ENCODE measurements at places on chromosomes 7 and 10.
A peak's percentile ranks its signal among the peaks of the same experiment; 100 is the strongest.

DNA sequence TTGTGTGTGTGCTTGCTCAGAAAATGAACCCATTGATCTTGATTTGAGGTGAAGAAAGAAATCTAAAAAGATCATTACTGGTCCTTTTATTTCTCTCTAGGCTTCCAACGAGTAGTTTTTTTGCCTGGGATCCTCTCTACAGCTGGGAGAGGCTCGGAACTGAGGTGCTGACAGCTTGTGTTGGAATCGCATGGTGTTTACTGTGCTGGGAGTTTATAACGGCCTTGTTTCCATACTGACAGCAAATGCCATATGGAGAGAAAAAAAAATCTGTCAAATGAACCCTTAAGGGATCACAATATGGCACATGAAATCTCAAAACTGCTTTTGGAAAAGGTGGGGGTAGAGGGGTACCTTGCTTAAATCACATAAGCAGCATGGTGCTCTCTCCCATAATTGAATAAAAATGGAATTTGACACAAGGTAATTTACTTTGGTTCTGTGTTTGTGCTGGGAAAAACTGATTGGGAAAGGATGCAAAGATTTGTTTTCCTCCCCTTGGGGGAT lies 165.0 kb downstream of the RGS10 start:
- DNase-seq = no peak

DNA sequence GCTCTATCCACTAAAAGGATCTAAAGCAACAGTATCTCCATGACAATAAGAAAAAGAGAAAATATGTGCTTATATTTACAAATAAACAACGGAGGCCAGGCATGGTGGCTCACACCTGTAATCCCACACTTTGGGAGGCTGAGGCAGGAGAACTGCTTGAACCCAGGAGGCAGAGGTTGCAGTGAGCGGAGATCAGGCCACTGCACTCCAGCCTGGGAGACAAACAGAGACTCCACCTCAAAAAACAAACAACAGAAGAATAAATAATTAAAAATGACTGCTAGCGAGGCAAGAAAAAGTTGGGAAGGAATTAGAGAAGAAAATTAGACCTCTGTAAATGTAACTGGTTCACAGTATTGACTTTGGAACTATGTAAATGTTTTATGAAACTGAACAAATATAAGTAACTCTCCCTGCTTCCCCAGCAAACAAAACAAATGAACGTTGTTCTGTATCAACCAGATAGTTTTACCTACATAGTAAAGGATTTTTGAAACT lies 17.1 kb downstream of the TRIM24 start:
- no peak for DNase-seq

DNA sequence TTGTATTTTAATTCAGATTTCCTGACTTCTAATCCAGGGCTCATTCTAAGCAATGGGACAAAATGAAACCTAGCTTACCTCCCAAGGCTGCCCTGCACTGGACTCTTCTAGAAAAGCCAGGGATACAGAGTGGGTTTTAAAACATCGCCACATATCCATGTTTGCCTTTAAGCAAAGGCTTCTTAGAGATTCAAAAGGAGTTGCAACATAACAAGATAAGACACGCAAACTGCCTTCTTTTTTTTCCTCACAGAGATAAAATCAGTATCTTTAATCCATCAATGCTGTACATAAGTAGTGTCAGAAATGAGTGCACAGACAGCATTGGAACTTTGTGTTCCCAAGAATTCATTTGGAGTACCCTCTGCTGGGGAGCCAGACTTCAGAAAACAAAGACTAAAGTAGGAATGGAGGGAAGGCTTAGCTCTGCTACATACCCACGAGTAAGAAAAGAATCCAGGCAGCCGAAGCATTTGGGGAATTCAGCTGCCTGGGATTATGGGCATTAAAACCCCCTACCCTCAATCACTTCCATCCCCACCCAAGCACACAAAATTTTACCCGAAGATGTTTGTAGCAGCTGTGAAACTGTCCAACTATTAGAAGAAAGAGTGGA lies 427.8 kb downstream of the ARL4A start:
- peak; percentile 52 for DNase-seq

DNA sequence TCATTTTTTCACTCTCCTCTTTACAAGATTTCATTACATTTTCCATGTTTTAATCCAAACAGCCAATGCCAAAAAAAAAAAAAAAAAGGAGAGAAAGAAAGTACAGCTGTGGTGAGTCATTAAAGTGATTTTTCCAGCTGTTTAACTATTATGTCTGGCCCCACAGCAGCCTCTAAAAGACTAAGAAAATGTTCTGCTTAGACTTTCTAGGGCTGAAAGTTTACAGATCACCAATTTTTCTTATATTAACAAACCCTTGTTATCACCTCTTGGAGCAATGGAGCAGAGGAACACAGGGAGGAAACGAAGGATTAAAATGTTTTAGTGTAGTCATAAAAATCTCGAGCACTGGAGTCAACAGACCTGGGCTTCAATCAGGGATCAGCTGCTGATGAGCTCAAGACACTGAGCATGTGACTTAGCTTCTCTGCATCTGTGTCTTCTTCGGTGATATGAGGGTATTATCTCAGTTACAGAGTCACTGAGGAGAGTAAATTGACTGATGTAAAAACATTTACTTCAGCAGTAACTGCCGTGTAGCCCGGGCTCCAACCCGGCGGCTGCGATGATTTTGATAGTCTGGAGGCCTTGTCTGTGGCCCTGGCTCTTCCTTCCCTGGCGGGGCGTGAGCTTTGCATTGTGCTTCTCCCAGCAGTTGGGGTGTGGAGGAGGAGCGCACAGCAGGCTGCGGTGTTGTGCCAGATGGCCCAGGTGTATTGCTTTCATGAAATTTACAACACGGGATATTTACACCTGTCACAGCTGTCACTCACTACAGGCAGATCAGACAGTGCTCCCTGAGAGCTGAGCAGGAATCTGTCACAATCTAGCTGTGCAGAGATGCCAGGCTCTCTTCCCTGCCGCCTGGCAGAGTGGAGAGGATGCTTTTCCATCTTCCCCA lies 298.3 kb upstream of the FZD8 start:
- DNase-seq = no peak

DNA sequence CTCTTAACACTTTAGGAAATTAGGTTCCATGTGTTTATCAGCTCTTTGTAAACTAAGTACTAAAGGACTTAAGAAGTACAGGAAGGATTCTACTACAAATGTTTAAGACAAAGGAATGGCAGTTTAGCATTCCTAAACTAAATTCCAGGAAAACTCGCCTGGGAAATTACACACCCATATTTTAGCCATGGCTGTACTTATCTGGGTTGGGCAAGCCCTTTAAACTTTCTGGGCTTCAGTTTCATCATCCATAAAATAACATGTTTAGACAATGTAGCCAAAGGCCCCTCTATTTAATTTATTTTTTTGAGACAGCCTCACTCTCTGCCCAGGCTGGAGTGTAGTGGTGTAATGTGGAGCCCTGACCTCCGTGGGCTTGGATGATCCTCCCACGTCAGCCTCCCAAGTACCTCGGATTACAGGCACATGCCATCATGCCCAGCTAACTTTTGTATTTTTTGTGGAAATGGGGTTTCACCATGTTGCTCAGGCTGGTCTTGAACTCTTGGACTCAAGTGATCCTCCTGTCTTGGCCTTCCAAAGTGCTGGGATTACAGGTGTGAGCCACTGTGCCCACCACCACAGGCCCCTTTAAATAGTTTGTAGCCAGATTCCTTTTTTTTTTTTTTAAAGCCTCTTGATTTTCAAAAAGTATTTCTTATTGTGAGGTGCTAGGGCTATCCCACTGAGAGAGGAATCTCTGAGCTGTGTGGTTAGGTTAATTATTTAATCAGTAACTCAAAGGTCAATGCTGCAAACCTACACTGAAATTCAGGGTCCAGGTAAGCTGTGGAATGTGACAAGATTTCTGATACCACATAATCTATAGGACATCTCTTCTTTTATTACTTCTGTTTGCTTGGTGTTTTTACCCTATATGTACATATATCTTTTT lies 32.1 kb downstream of the TMEM60 start:
- peak; percentile 18 for DNase-seq

DNA sequence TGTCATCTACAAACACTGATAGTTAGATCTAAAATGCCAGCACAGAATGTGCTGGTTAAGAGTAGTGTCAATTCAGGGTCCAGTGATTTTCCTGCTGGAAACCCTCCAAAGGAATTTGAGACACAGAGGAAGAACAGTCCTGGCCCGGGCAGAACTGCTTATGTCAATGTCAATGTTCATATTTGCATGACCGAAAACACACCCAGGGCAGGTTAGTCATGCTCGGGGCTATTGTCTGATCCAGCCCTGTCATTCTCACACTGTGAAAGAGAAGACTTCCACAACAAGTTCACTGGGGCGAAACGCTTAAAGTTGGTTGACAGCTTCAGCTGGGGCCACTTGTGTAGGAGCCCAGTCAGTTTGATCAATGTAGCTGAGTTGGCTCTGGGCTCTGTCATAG lies 139.3 kb downstream of the C1GALT1 start:
- no peak for DNase-seq

DNA sequence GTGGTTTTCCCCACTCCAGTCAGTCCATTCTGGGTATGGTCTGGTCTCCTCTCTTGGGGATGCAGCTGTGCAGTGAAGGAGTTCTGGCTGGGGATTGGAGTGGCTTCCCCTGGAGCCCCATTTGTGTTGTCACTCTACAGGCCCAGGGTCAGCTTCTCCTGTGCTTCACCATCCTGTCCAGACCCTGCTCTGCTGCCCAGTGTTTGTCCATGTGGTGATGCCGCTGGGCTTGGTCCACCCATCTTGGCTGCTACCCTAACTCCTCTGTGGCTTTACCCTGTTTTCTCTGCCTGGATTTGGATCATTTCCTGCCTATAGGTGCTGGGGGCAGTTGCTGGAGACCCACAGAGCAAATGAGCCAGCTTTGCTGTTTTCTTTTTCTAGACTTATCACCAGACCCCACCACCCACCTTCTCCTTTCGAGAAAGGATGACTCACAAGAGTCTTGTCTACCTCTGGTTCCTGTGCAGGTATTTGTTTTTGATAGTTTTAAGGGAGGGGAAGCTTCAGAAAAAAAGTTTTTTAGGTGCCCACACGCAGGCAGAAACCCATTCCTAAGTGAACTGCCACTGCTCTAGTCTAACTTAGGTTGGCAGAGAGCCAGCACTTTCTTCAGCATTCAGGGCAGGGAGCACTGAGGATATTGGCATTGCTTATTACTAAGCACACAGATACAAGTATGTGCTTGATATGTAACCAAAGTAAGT lies 8.5 kb downstream of the ZDHHC16 start:
- peak; percentile 71 for DNase-seq

DNA sequence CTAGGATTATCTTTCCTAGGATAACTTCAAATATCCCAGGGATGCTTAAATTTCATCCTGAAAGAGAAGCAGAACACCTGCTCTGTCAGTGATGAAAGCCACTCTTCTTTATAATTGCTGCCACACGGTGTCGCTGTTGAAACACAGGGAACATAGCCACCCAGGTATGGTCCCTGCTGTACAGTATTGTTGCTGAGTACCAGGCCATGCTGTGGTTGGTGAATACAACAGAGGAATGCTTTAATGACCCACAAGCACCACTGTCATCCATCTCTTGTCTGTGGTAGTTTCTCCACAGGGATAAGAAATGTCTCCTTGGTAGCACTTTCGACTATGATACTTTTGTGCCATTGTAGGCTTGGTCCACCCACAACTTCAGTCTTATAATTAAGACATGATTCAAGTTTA lies 70.6 kb upstream of the STARD3NL start:
- peak; percentile 71 for DNase-seq

DNA sequence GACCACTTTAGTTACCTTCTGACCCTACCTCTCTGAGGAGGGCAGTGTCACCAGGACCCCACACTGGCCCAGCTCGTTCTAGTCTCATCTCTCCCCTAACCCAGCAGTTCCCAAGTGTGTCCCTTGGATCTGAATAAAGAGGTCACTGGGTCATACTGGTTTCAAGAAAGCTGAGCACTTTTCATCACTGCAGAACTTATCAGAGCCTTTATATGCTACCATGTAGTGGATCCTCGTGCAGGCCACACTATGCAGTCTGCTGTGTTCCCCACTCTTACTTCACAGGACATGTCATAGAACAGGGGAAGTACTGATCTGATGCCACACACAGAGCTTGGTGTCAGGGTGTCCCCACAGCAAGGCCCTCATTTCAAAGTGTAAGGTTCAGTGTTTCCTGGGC lies 113.8 kb downstream of the GFRA1 start:
- DNase-seq = no peak

Data from choroid plexus epithelial cell (primary cell).